Activated CD4-positive, alpha-beta T cell treated with anti-CD3 and anti-CD28 coated beads for 4 hours (primary cell): ENCODE measurements at places on chromosomes 11 and 22.

DNA sequence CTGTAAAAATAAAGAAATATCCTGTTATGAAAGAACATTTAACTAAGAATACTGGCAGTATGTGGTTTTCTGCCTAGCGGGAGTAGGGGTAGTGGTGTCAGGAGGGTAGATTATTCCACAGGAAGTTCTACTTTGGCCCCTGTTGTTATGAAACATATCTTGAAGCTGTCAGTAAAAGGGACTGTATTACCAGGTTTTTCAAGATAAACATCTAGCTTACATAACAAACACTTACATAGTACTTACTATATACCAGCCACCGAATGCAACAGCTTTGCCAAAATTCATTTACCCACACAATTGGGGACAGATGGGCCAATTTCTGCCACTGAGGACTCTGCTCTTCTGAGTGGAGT lies 3.7 kb downstream of the TMEM123 start:
- DNase-seq: no peak

DNA sequence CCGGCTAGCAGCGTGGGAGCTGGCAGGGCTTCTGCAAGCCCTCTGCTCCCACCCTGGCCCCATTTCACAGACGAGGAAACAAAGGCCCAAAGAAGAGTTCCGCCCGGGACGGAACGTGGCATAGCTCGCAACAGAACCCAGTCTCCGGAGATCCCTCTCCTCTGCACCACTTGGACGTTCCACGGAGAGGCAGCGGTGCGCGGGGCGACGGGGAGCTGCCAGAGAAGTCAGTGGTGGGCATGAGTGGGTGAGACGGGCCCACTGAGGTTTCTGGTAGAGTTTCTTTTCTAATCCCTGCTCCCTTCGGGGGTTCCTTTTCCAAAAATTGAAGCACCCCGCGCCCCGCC lies 554 bp upstream of the NECTIN1 start:
- DNase-seq: no peak

DNA sequence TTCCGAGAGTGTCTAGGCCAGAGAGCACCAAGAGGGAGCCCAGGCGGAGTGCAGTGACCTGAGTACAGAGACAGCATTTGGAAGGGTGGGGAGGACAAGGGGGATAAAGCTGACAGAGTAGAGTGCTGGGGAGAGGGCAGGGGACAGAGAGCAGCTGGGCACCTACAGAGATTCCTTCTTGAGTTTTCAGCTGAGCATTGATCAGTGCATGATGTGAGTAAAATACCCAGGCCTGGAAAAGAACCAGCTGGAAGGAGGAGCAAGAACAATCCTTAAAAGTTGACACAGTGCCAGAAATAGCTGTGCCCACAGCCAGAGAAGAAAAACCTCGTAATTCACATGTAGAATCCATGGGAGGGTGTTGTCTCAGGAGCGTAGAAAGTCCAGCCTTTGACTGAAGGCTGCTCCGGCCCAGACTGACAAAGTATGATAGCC lies 33.9 kb upstream of the PANX2 start:
- DNase-seq: no peak

DNA sequence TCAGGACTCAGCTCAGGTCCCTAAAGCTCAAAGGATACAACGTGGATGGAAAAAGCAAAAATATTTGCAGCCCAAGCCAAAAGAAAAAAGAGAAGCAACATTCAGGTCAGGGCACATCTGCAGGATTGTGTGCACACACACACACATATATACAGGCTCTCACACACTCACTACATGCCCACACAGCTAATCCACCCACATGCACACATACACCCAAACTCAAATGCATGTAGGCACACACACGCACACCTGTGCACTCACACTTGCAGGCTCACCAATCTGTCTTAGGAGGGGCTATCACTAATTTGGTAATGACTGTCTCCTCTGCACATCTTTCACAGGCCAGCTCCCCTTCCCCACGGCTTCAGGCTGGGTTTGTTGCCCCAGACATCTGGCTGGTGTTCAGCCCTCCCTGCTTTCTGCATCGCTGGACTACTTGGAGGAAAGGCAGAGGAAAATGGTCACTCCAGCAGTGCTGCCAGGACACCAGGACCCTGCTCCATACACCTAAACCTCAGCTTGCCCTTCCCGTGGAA lies 103.6 kb upstream of the DRD2 start:
- no peak for DNase-seq

- DNase-seq: no peak
These were observed 187.1 kb downstream of the BLID start for GRCh38 chr11:121928597-121929580.

GRCh38 chr11:18700375-18700774 lies 1.8 kb downstream of the TMEM86A start:
- DNase-seq: no peak

DNA sequence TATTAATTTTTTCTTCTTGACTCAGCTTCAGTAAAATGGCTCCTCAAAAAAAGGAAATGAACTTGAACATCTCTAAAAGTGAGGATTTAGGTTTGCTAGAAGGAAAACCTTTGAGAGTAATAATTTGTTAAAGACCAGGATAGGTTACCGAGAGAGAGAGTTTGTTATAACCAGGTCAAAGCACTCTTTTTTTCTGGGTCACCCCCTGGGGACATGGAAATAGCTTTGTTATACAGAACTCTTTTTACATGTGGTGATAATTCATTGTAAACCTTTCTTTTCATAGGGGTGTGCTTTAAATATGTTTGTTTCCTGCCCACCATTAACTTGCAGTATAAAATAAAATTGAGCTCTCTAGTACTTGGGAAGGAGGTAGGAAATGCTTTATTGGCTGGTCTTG lies 47.7 kb downstream of the DNAJC24 start:
- DNase-seq: no peak

GRCh38 chr11:33553486-33553885 lies 147.1 kb downstream of the C11orf91 start:
- DNase-seq: no peak

GRCh38 chr11:104624021-104624420 lies 274.2 kb downstream of the CASP12 start:
- DNase-seq: no peak

DNA sequence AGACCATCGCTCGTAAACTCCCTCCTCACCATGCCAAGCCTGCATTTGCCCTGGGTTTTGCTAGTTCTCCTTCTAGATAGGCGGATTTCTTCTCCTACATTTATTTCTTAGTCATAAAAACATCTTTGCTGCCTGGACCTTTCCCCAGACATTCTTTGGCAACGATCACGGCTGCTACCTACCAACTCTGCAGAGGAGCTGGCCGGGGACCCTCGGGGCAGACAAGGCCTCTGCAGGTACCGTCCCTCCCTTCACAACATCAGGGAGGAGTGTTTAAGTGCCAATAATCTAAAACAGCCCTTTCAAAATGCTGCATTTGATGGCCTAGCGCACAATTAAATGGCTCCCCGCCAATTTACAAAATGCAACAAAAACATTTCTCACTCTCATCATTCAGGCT lies 34.4 kb downstream of the BRD1 start:
- DNase-seq: no peak

DNA sequence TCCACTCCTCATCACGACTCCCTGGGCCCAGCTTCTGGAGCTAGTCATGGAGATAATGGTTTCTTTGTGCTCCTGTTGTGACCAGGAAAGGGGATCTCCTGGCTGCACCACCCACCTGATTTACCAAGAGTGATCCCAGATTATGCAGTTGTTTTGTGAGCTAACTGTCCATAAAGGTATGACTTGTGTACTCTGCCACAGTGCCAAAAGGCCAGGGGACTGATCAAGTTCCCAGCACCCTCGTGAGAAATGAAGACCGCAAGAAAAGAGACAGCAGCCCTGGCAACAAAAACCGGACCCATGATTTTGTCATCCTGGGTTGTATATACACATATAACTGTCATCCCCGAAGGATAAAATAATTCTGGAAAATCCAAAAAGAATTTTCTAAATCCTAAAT lies 26.6 kb downstream of the TUB start:
- DNase-seq: no peak

- no peak for DNase-seq
These were observed 27.9 kb upstream of the RBMXL2 start for GRCh38 chr11:7060868-7061267.

- DNase-seq: no peak
These were observed 767.8 kb upstream of the LUZP2 start for GRCh38 chr11:23729088-23729487.

GRCh38 chr22:23709107-23709506 lies 18.3 kb downstream of the RGL4 start:
- DNase-seq: no peak

GRCh38 chr22:34129691-34130486 lies 209.6 kb upstream of the LARGE1 start:
- DNase-seq: no peak

GRCh38 chr11:10796191-10796590 lies 12.5 kb downstream of the EIF4G2 start:
- DNase-seq: no peak

- no peak for DNase-seq
These were observed 130.2 kb downstream of the TRIM44 start for GRCh38 chr11:35792846-35793192.

DNA sequence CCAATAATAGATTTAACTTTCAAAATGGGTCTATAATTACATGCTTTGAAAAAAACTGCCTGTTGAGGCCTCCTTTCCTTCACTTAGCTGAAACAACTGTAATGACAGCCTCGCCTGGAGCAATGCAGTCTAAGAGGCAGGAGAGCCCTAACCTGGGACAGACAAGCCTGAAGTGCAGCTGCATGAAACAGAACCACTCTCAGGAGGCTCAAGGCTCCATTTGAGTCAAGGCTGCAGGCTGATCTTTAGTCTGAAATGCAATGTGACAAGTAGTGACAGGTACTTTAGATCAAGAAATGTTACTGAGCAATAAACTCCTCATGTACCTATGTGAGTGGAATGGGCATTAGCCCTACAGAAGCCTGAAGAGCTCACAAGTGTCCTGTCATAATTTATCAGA lies 414.0 kb upstream of the LUZP2 start:
- DNase-seq: no peak

GRCh38 chr11:15493921-15494620 lies 379.3 kb downstream of the INSC start:
- DNase-seq: no peak

DNA sequence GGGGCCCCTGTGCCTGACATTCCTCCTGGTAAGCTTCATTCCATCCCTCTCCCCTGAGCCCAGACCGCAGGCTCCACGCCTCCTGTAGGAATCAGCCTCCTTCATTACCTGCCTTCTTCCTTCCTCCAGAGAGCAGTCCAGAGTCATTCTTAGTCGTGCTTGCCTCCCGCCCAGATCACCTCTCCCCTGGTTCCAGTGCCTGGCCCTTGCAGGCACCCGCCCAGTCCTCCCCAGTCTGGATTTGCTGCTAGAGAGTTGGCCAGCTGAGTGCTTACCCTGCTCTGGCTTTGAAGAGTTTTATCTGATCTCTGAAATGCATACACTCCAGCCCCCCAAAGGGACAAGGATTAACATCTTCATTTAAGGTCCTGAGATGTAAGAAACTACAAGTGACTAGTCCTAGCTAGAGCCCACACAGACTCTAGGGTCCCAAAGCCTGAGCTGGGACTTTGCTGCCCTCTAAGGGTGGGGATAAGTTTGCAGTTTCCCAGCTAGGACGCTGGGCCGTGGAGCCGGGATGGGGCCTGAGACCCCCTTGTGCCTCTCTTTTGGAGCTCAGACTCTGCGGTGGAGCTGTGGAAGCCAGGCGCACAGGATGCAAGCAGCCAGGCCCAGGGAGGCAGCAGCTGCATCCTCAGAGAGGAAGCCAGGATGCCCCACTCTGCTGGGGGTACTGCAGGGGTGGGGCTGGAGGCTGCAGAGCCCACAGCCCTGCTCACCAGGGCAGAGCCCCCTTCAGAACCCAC lies 1.6 kb downstream of the NR1H3 start:
- DNase-seq: peak; percentile 34

DNA sequence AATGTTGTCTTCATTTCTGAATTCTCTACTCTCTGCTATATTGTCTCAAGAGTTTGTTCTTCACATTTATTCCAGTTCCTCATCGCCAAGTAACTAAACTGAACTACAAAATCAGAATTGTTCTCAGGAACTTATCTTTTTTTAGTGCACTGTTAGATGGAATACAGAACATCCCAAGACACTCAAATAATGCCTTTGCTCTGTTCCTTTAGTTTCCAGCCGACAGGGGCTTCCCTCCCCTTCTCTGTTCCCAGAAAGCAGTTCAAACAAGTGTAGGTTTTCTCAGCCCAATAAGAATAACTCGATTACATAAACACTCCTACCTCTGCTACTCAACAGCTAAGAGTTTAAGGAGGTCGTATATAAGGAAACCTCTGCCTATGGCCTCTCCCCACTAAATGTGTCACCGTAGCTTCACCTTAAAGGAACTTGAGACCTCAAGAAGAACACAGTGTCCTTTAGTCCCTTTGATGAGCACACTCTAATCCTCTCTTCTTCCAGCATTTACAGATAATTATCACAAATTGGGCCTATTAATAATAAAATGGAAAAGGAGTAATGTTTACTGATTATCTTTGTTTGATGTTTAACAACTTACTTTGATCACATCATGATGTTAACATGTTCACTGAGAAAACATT lies 6.9 kb downstream of the POU2AF3 start:
- no peak for DNase-seq

- no peak for DNase-seq
These were observed 61.8 kb downstream of the RPL27A start for GRCh38 chr11:8744423-8744822.

DNA sequence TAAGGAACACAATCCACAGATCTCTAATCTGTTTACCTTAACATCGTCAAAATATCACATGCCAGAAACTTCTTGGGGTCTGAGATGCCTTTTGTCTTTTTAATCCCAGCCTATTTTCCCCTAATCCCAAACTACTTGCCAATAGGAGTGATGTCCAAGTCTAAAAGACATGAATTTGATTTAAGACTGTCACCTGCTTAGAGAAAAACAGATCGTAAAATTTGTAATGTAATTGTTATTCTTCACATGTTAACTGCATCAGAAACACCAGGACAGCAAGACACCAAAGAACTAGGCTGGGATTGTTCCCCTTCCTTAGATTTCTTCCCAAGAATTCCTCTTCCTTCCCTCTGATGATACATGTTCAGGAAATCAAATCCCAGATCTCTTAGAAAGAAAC lies 198.1 kb upstream of the ARHGAP20 start:
- DNase-seq: no peak

- no peak for DNase-seq
These were observed 22.9 kb upstream of the SLC22A12 start for GRCh38 chr11:64568041-64568571.

DNA sequence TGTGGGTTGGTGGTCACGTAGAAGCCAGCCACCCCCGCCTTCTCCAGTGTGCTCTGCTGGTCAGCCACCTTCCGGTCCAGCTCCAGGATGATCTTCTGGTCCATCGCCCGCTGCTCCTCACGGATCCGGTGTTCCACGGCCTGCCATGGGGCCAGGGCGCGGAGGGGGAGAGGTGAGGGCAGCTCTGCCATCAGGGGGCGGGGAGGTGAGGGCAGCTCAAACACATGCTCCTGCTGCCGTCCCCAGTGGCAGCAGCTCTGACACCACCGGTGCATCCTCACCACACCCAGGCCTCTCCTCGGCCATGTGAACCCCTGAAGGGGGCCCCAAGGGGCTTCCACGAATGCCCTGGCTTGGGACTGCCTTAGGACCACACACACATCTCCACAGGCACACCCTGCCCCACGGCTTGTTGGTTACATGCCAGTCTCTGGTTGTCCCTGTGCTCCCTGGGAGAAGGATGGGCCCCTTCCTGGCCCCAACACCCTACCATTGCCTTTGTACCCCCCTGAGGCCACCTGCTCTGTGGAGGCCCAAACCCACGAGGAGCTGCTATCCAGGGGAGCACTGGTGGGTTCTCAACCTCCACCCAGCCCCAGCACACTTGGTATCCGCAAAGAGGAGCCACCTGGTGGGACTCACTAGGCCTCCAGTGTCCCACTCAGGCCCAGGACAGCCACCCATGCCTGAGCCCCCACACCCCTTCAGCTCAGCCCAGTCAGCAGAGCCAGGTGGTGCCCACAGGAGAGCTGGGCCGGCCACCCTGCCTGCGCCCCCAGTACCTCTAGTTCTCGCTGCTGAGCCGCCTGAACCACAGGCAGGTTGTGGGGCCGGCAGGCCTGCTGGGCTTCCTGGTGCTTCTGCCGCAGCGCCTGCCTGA lies 4.3 kb downstream of the DGCR6L start:
- peak; percentile 1 for DNase-seq
